Bronchial smooth muscle cell (primary cell): ENCODE measurements at places on chromosomes 16 and 17. TPM values are rescaled to one million over a fixed set of nuclear protein-coding genes. Genes with fewer than 3 reads are reported as not detected.

USP32 gene
- 32.7 and 46.8 TPM in 2 replicates for total RNA-seq

LPO gene
- total RNA-seq, result not detected in 2 replicates

TNFRSF13B gene
- total RNA-seq, result 0.09 TPM in 1 of 2 replicates, not detected in the other

HOXB4 gene
- 1.7 and 3.3 TPM in 2 replicates for total RNA-seq

PEMT gene
- 13.8 and 20.5 TPM in 2 replicates for total RNA-seq

KCTD5 gene
- total RNA-seq, result 11.7 and 13.7 TPM in 2 replicates

SHISA9 gene
- total RNA-seq, result not detected in 2 replicates

TMEM238L gene
- total RNA-seq, result not detected in 2 replicates

PERCC1 gene
- total RNA-seq, result not detected in 2 replicates

KRT27 gene
- not detected in 2 replicates for total RNA-seq

MAZ gene
- total RNA-seq, result 127 and 202 TPM in 2 replicates

MAP1LC3B gene
- 22.9 and 24.0 TPM in 2 replicates for total RNA-seq

ANKRD13B gene
- total RNA-seq, result 5.2 and 10.9 TPM in 2 replicates

ATP6V0C gene
- total RNA-seq, result 8.0 and 8.4 TPM in 2 replicates

LITAFD gene
- total RNA-seq, result not detected in 2 replicates

KCNH4 gene
- not detected in 2 replicates for total RNA-seq

SALL1 gene
- 0.16 and 0.34 TPM in 2 replicates for total RNA-seq
